ENCODE measurements at places on chromosomes 11 and 22.

DNA sequence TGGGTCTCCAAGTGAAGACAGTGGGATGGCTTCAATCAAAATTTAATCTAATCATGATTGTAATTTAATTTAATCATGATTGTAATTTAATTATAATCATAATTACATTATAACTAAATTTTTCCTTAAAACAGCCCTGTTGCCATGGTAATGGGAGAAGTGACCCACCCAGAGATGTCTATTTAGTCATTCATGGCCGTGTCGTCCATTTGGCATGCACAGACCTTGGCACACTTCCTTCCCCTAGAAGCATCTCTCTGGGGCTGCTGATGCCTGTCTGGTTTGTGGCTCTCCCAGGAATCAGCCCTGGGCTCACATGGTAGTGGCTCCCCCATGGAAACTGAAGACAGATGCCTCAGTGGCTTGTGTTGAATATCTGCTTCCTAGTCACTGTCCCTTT is 27.0 kb downstream of the P4HA3 start:
- DNase-seq = no peak

- no peak for DNase-seq
These were observed 113.0 kb downstream of the ATXN10 start for GRCh38 chr22:45784357-45785277.

DNA sequence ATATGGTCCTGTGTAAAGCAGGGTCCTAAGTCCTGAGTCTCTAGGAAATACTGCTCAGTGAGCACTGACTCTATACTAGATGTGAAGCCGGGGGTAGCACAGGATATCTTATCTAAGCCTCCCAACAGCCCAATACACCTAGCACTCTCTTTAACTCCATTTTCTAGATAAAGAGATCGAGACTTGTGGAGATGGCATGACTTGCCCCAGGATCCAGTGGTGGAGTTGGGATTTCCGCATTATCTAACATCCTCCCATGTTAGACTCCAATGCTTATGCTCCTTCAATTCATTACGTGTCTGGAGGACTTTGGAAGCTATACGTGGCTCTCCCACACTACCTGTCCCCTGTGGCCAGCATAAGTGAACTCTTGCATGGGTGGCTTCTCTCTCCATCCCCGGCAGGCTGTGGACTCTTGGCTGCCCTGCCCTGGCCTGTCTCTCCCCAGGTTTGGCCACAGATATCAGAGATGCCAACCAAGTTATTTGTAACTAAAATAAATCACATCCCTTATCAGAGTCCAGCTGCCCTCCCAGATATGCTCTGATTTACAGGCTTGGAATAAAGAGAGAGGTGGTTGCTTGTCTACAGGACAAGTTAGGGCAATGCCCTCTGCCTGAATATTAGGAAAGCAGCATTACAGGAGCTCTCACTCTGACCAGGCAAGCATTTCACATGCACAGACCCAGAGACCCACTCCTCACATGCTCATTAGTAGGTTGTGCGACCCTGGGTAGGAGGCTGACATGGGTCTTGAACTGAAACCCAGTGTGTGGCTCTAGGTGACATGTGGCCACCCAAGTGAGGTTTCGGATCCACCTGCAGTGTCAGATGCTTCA is 4.5 kb downstream of the CD44 start:
- no peak for DNase-seq

DNA sequence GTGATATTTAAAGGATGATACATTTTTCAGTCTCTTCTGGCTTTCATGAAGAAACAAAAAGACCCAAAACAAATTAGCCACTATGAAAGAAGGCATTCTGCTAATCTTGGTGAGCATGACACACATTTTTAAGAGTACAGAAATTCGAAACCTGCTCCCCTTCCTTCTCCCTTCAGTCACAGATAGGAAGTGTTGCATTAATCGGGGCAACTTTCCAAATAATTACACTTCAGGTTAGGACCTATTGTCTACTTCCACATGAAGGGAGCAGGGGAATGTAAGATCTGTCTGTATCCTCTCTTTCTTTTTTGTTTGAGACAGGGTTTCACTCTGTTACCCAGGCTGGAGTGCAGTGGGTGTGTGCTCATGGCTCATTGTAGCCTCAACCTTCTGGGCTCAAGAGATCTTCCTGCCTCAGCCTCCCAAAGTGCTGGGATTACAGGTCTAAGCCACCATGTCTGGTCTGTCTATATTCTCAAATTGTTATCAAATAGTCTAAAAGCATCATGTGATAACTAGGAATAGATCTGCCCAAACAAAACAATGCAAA is 45.8 kb downstream of the NCAM1 start:
- DNase-seq = no peak

GRCh38 chr22:20193761-20194494 is 43.1 kb upstream of the CCDC188 start:
- no peak for DNase-seq

GRCh38 chr11:79241205-79241851 is 199.5 kb downstream of the TENM4 start:
- DNase-seq = no peak

DNA sequence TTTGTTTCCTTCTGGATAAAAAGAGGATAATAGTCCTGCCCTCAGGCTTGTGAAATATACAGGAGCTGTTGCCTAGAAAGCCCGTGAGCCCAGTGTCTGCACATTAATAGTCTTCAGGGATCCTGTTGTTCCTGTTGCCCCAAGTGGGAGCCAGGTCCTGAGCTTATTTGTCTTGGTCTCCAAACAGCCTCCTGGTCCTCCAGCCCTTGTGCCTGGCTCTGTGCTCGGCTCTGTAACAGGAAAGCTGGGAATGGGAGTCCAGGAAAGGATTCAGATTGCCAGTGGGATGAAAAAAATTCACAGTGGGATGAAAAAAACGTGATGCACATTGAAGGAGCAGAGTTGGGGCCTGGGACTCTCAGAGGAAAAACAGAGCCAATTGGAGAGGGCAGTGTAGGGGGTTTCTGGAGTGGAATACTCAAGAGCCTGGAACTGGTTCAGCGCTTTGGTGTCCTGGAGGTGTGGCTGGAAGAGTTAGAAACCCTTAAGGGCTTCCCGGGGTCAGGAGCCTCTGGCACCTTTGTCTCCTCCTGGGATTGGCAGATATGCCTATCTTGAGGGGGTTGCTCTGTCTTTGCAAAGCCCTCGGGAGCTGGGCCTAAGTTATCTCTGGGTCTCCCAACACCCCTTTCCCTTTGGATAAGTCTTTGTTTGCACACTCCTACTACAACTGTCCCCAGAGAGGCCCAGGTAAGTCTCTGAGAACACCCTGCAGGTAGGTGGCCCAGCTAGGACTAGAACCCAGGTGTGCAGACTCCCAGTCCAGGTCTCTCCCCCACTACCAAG is 2.3 kb upstream of the INPPL1 start:
- no peak for DNase-seq

- no peak for DNase-seq
These were observed 6.2 kb downstream of the ALDH3B1 start for GRCh38 chr11:68016161-68016903.

- DNase-seq = no peak
These were observed 1.4 kb upstream of the CPT1A start for GRCh38 chr11:68843052-68843561.

DNA sequence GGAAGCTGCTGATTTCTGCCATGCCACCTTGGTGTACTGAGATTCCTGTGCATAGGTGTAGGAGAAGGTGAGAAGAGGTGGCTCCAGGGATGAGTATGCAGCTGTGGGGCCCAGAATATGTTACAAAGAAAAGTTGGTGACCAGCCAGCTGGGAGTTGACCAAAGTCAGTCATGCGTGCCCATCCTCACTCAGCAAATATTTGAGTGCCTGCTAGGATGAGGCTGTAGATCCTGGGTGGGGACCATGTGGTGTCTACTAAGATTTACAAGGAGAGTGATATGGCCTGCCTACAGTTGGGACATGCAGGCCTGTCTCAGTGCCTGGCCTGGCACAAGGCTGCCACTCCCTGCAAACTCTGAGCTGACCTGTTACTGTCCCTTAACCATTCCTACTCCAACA is 19.4 kb downstream of the RNF185 start:
- no peak for DNase-seq

DNA sequence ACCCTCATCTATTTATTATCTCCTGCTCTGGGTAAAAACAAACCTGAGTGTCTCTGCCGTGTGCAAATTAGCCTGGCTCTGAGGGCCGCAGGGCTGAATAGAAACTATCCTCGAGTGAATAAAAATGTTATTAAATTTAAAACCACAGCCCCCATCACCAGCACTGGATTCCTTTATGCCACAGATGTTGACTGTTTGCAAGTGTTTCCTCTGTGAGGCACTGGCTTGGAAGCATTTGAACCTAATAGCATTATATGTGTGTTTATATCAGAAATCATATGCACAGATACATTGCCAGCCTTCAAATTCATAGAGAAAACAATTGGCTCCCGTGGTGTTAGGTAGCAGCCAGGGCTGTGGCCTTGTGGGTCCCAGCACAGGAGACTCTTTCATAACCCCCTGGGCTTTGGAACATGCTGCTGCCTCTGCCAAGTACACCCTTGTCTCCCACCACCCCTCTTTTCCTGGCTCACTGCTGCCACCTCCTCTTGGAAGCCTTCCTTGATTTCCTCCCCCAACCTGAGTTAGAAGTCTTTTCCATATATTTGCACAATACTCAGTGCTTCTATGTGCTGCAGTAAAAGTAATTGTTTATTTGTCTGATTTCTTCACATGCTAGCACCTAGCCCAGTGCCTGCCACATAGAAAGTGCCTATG is 294.4 kb downstream of the DDX10 start:
- DNase-seq = no peak

DNA sequence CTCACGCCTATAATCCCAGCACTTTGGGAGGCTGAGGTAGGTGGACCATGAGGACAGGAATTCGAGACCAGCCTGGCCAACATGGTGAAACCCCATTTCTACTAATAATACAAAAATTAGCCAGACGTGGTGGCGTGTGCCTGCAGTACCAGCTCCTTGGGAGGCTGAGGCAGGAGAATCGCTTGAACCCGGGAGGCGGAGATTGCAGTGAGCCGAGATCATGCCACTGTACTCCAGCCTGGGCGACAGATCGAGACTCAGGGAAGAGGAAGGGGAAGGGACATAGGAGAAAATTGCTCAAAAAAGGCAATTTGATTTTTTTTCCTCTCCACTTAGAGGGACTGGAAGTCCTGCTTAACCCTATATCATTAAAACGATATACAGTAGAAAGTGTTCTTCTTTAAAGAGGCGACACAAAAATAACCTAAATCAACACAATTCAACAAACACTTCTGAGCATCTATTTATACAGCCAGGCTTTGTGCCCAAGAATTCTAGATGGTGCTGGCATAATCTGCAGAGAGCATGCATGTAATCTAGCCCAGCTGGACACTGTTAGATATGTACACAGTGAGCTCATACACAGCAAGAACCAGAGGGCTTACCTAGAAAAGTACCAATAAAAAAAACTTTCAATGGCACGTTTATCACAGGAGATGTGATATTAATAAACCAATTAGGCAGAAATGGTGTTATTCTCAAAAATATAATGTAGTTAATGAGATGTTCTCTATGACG is 20.9 kb upstream of the DENND5A start:
- no peak for DNase-seq

DNA sequence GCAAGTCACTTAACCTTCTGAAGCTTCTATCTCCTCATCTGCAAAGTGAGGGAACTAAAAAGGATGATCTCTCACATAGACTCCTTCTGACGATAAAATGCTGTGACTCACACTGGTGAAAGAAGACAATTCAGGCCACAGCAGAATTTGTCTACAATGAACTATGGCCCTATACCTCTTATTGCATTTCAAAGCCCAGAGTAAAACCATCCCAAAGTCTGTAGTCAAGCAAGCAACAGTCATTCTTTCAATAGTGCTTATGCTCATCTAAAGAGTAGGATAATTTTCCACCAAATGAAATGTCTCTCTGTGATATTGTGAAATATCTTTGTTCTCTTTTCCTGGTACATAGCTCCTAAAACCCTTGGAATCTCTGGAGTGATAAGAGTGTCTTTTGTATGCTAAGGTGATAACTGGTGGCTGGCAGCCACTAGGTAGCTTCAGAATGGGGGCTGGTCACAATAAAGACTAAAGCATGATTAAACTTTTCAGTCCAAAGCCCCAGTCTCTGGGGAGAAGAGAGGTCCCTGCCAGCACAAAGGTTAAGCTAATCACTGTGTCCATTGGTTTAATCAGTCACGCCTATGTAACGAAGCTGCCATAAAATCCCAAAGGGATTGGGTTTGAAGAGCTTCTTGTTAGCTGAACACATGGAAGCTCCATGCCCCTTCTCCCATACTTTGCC is 30.8 kb downstream of the SYTL2 start:
- no peak for DNase-seq

DNA sequence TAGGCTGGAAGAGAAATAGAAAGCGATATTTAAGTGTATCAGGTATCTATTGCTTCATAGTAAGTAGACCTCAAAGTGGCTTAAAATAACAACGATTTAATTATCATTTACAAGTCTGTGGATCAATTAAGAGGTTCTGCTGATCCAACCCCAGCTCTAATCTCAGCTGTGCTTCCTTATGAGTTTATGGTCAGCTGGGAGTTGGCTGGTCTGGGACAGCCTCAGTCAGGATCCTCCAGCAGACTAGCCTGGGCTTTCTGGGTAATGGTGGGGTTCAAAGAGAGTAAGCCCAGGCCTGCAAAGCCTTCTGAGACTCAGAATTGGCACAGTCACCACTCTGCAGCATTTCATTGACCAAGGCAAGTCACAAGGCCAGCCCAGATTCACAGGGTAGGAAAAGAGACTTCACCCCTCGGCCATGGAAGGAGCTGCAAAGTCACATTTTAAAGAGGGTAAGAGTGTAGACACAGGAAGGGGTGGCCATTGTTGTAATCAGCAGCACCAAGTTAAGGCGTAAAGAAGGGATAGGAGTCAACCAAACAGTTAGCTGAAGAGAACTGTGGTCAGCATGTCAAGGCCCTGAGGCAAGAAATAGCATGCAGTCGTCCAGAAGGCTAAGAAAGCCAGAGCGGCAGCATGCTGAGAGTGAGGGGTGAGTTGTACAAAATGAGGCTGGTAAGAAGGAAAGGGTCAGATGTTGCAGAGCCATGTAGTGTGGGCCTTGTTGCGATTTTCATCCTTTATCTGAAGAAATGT is 168.2 kb downstream of the ETS1 start:
- DNase-seq = no peak

GRCh38 chr11:96207459-96208449 is 135.2 kb downstream of the MAML2 start:
- no peak for DNase-seq

DNA sequence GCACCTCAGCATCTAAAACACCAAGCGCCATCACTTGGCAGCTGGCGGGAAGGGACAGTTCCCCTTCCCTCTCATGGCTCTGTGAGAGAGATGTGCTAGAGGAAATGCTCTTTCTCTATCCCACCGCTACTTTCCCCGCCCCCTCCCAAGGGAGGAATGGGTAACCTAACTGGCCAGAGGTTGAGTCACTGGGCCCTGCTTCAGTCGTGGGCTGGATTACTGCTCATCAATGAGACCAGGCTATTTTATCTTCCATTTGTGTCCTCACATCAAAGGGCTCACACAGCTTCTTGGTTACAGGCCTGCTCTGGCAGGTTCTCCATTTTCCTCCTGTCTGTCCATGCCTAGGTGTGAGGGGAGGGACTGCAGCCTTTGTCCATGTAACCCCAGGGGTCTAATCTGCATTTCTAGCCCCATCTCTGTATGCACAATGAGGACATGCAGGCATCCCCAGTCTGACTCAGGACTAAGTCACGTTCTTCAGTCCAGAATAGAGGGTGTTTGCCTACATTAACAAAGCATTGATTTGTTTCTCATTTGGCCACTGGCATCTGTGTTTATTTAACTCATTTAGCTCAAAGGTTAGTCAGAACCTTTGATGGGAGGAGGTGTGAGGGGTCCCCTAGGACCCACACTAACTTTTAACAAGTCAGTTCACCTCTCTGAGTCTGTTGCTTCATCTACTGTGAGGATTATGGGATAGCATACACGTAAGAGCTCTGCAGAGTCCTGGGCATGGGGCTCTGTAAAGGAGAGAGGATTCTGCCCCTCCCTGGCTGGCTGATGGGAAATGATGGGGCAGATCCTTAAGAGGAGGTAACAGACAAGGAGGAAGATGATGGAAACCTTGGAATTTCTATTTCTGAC is 99.1 kb downstream of the XRRA1 start:
- DNase-seq = no peak

All from SW 1271 (cell line).